ENCODE measurements at places on chromosomes 11 and 22.

GRCh38 chr11:131463649-131464425 is 93.4 kb downstream of the NTM start:
- DNase-seq, result no peak

- DNase-seq, result no peak
These were observed 4.3 kb upstream of the LRP5 start for GRCh38 chr11:68308068-68308467.

- no peak for DNase-seq
These were observed 37.7 kb upstream of the BLID start for GRCh38 chr11:122153746-122154145.

DNA sequence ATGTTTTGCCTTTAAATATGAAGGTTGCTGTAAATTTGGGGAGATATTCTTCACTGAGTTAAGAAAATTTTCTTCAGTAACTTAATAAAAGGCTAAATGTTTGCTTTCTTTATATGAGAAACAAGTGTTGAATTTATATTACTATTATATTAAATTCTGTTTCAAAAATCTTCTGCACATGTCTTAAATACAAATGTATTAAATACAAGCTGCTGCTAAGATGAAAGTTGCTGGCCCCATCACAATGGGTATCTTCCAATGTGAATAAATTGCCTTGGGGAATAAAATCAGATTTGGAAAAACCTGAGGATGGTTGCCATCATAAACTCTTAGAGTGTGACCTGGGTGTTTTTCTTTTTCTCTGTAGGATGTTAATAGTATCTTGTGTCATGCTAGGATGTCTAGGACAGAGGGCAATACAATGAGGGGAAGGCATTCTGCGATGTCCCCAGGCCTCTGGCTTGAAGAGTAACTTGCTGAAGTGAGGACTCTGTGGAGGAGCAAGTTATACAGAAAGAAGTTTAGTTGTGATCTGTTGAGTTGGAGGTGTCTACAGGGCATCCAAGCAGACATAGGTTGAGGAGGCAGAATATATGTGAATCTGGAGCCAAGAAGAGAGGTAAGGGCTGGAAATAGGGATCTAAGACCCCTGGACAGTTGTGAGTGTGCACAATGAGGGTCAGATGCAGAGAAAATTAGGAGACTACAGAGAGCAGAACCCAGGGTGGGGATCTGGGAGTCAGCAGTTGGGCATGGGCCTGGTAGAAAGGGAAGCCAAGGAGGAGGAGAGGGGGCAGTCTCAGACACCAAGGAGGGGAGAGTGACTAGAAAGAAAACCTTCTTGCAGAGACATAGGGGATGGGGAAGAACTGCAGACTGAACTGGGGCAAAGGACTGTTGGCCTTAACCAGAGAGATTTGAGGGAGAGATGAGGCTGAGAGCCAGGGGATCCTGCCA is 4.8 kb downstream of the IGLL5 start:
- no peak for DNase-seq

- no peak for DNase-seq
These were observed at the start of gene GSTT4 for GRCh38 chr22:24005201-24005600. GSTT4 (minus strand) TSS chr22:24005453; CDS start chr22:24005356, 97 bp downstream.

DNA sequence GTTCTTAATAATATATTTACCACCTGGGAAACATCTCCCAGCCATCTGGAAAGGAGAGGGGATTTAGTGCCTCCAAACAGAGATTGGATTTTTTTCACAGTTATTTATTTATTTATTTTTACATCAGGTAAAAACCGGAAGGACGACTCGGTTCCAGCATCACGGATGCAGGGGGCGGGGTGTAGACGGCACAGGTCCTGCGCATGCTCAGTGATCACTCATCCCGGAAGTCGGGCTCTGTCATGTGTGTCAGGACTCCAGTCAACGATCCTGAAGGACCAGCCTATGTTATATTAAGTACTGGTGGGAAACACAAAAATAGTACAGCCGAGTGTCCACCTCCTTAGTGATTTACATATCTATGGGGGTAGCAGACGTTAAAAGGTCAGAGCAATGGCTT is 467.6 kb downstream of the NTM start:
- DNase-seq, result no peak

- DNase-seq, result no peak
These were observed 178.2 kb downstream of the LRRC4C start for GRCh38 chr11:41281131-41281742.

- DNase-seq, result no peak
These were observed 94.7 kb downstream of the GGTLC2 start for GRCh38 chr22:22738959-22739585.

- DNase-seq, result no peak
These were observed 21.7 kb downstream of the CHST1 start for GRCh38 chr11:45643598-45644260.

DNA sequence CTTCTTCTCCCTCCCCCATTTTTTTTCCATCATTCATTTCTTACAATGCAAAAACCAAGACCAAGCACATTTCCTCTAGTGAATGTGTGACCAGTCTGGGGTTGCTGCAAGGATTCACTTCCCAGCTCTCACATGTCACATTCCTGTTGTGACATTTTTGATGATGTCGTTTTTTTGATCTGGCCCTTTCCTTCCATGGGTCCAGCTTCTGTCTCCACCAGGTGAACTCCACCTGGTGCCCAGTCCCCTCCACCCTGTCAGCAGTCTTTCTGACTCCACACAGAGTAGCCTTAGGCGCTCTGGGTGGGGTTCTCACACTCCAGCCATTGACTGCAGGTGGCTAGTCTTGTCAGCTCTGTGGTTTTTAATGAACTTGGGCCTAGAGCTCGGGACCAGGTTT is 15.6 kb downstream of the PANX1 start:
- DNase-seq, result no peak

DNA sequence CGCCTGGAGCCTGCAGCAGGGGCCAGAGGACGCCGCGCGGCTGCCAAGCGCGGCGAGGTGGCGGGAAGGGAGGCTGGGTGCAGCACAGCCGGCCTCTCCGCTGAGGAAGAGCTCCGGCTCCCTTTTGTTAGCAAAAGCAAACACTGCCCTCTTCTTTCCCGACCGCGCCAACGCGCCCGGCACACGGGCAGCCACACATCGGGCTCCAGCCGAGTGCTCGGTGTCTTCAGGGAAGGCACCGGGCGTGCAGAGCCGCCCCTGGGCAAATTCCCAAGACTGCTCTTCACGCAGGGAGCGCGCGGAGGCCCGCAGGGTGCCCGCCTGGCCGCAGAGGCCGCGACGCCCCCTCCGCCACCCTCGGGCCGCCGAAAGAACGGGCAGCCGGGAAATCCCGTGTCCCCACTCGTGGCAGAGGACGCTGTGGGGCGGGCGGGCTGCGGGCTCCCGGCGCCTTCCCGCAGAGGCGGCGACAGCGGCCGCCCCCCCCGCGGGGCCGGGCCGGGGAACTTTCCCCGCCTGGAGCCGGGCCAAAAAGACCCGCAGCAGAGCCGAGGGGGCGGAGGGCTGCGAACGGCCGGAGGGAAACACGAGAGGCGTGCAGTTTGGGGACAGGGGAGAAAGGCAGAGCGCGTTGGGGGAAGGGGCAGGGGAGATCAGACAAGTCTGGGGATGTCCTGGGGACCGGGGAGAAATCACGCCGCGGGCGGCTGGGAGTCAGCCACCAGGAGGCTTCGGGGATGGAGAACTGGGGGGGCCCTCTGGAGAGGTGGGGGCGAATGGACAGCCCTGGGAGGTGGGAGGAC is 931 bp downstream of the CADM1 start:
- DNase-seq, result peak; percentile 17

- no peak for DNase-seq
These were observed 3.9 kb upstream of the SCT start for GRCh38 chr11:630871-631270.

DNA sequence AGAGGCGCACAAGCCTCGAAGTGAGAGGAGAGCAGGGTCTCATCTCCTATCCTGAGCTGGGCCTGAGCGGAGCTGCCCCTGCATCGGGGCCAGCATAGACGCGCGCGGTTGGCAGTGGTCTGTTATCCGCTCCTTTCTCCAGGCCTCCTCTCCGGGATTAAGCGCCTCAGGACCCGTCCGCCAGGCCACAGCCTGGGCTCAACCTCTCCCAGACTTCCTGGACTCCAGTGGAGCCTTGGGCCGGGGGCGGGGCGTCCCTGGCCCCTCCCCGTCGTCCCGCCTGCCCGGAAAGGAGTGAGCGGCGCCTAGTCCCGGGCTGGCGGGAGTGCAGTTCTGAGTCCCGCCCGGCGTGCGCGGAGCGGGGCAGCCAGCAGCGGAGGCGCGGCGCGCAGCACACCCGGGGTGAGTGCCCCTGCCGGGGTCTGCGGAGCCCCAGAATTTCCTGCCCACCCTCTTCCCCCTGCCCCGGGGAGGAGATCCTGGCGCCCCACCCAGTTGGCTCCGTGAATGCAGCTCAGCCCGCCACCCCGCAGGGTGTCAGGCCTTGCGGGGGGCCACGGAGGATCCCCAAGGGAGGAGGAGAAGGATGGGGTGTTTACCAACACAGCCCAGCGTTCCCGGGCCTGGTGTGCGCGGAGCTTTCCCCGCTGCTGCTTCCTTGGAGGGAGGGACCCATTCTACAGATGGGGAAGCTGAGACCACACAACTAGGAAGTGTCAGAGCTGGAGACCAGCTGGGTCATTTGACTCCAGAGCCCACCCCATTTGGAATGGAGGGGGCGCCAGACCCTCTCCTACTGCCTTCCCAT is at the start of gene TCIRG1:
Gene TCIRG1 (plus strand): TSS at position 308 of the 808 bp plus-strand sequence. CDS start 2,247 bp downstream, outside the sequence.
- peak; percentile 82 for DNase-seq

GRCh38 chr22:45072322-45072903 is 62.6 kb upstream of the PHF21B start:
- no peak for DNase-seq

- no peak for DNase-seq
These were observed 417.6 kb downstream of the AASDHPPT start for GRCh38 chr11:106495046-106495445.

DNA sequence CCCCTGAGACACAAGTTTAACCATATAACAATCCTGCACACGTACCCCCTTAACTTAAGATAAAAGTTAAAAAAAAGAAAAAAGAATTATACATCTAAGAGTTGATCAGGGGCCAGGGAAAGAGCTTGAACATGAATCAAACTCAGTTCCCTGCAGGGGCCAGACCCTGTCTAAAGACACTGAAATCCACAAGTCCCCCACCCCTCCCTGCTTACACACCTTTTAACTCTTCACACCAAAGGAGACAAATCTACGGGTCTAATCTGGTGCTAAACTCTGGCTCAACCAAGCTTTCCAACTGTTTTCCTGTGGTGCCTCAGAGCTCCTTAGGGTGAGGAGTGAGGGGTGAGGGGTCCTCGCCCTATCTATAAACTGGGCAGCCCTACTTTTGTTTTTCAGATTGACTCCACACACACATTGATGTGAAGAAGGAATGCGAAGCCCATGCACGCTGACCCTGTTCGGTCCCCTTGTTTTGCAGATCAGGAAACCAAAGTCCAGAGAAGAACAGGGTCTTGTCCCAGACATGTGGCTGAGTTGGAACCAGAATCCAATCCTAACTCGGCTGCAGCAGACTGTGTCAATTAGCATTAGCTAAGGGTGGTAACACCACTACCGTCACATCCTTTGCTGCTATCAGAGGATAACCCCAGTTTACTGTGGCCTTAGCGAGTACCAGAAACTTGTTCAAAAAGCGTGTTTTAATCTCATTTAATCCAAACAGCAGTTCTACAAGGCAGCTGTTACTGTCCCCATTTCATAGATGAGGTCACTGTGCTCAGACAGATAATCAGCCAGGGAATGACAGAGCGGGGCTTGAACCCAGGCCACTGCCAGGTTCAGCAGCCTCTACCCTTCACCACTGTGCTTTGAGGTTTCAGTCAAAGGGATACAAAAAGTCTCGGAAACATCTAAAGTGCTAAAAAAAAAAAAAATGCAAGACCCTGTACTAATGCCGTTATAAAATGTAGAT is 145.2 kb upstream of the SYT13 start:
- DNase-seq, result no peak

DNA sequence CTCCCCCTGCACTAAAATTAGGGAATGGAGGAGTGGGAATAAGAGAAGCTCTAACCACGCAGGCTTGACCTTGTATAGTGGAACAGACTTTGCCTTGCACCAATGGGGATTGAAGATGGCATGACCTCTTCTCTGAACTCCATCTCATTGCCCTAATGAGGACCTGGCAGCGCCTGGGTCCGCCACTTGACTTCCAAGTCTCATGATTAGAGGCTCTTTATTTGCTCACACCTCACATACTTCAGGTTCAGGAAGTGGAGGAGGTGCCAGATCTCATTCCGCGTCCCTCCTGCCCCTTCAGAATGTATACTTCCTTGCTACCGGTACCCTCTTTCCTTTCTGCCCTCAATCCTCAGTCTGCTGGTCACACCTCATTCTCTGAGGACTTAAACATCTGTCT is 106.0 kb upstream of the CD44 start:
- no peak for DNase-seq

DNA sequence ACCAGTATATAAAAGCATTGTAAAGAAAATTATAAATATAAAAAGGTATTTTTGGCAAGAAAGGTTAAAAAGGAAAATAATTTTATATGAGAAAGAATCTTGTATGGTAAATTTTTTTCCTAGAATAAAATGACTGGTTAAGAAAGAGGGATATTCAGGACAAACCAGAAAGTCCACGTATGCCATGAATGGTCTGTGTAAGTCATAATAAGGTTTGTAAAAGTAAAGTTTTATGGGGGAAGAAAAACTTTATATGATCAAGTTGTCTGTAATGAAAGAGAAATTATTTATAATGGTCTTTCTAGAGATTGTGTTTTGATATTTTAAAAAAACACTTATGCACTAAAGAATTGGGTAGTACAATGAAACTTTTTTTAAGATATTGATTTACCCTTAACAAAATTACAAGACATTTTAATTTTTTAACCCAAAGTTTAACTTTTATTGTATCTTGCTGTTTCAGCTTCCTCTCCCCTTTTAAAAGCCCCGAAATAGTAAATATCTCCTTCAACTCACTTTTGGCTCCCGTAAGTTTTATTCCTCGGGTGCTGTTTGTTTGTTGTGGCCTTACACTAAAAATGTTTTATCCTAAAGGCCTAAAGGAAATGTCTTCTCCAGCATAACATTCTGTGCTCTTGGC is 47.7 kb downstream of the AMOTL1 start:
- DNase-seq, result no peak

GRCh38 chr22:43101306-43101705 is 9.2 kb upstream of the BIK start:
- no peak for DNase-seq

- no peak for DNase-seq
These were observed 33.3 kb upstream of the ZC3H12C start for GRCh38 chr11:110059706-110060463.

DNA sequence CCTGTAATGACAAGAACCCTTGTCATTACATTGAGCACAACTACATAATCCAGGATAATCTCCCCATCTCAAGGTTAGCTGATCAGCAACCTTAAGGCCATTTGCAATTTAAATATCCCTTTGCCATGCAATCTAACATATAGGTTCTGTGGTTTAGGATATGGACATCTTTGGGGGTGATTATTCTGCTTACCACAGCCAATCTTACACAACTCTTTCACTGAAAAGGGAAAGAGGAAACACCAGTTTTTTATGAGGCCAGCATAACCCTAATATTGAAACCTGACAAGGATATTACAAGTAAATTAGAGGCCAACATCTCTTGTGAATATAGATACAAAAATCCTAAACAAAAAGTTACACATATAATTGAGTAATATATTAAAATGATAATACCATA is 78.5 kb downstream of the CYP2R1 start:
- no peak for DNase-seq

GRCh38 chr11:61045271-61045670 is 57.0 kb upstream of the CD5 start:
- DNase-seq, result peak; percentile 2

All from CD4-positive, alpha-beta T cell treated with Interleukin-17A for 4 hours (primary cell).